Activated CD4-positive, alpha-beta memory T cell treated with anti-CD3 and anti-CD28 coated beads, Interleukin-2, amount 10 ng/mL, durations not matched to agents 7 days and 5 days (primary cell): ENCODE measurements at places on chromosomes 11 and 22. TPM values are rescaled to one million over a fixed set of nuclear protein-coding genes. Genes with fewer than 3 reads are reported as not detected.

Gene ST14
- total RNA-seq: not detected

Gene TYR
- not detected for total RNA-seq

Gene TMEM191C
- 1.4 TPM for total RNA-seq

Gene KRTAP5-9
- total RNA-seq: not detected

Gene PYGM
- total RNA-seq: 4.0 TPM
